ENCODE measurements at places on chromosomes 5 and 9.

- DNase-seq, result no peak
Measured at GRCh38 chr5:80172067-80172695, 83.7 kb downstream of the SERINC5 start.

DNA sequence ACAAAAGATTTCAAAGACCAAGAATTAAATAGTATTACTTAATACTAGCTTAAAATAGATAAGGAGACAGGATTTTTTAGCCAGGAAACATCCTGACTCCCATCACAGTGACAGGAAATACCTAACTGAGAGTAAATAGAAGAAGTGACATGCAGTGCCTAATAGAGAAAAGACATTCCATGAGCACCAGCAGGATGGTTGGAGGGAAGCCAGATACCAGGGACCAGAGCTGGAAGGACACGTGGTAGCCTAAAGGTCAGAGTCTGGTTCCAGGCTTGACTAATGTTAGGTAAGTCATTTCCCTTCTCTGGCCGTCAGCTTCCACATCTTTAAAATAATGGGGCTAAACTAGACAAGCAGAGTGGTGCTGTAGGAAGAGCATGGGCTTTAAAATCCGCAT, 41.6 kb downstream of the CDK5RAP2 start:
- DNase-seq, result no peak

- no peak for DNase-seq
Measured at GRCh38 chr9:84754881-84755280, 85.4 kb downstream of the NTRK2 start.

GRCh38 chr5:50476549-50476948, 35.5 kb upstream of the EMB start:
- no peak for DNase-seq

DNA sequence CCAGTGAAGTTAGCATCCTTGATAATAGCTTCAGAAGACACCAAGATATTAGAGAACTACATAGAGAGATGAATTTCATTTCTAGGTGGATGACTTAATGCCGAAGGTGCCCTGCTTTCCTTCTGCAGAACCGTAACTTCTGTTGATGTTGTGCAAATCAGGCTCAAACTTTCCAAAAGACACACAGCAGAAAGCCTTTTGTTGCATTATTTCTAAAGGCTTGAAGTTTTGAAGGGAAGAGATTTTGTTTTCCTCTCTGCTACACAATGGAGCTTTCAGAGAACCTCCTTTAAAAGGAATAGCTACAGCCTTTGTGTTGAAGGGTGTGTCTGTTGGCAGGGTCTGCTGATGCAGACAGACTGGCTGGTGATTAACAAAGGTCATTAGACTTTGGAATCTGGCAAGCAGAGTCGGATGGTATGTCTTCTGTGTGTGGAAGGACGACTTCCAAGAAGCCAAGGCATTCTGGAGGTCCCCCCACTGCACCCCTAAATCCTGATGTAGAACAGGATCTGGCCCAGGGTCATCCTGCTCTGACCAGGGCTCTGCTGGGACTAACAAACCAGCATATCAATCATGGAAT, 57.8 kb downstream of the ZNF462 start:
- peak; percentile 42 for DNase-seq

GRCh38 chr5:142918959-142919635, 148.9 kb downstream of the ARHGAP26 start:
- DNase-seq, result no peak

- no peak for DNase-seq
Measured at GRCh38 chr5:51416149-51416548, 32.9 kb downstream of the ISL1 start.

- DNase-seq, result no peak
Measured at GRCh38 chr5:136235321-136235720, 42.4 kb upstream of the SMIM32 start.

GRCh38 chr9:18467696-18468095, 6.3 kb upstream of the ADAMTSL1 start:
- DNase-seq, result no peak

DNA sequence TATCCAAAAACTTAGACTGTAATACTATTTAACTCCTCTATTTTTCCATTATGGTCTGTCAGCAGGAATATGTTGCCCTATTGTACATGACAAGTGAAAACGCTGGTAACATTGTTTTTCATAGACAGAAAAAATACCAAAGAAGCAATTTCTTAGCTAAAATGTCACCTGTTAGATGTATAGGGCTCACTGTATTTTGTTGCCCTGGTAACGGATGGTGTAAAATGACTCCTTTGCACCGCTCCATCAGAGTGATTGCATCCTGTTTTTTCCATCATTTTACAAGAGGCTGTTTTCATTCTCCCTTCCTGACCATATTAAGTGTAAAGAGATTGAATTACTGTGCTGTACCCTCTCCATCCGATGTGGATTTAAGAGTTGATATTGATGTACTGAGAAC, 460.1 kb upstream of the TLE4 start:
- no peak for DNase-seq

DNA sequence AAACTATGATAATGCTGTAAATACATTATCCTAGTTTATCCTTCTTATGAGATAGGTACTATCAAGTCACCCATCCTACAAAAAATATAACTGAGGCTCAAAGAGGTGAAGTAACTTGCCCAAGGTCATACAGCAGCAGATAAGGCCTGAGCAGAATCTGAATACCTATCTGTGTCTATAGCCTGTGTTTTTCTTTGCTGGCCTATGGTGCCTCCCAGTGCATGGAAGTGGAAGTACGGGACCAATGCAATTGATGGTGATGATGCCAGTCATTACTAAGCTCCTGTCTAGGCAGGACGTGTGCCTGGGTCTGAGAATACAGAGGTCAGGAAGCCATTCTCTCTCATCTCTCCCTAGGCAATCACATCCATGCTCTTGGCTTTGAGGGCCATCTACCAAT, 67.8 kb downstream of the FAT2 start:
- DNase-seq, result peak; percentile 41

DNA sequence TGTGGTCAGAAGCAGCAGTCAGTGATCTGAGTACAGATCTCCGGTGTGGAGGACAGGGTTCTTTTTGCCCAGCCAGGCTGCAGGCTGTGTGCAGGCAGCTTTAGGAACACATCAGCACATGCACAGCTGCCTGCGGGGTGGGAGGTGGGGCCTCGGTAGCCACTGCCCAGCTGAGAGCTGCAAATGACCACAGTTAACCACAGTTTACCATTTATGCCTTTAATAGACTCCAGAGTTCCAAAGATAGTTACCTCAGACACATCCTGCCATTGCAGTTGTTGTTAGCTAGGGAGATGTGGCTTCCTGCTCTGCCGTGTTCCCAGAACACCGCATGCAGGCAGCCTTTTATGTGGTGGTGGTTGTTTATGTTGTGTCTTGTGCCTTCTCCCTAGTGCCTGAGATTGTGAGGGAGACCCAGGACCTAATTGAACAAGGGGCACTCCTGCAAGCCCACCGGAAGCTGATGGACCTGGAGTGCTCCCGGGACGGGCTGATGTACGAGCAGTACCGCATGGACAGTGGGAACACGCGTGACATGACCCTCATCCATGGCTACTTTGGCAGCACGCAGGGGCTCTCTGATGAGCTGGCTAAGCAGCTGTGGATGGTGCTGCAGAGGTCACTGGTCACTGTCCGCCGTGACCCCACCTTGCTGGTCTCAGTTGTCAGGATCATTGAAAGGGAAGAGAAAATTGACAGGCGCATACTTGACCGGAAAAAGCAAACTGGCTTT, 10.2 kb downstream of the EXOC3 start:
- no peak for DNase-seq

GRCh38 chr5:75348241-75348640, 11.2 kb downstream of the HMGCR start:
- no peak for DNase-seq

- DNase-seq, result no peak
Measured at GRCh38 chr9:76525196-76525595, 66.2 kb downstream of the GCNT1 start.

DNA sequence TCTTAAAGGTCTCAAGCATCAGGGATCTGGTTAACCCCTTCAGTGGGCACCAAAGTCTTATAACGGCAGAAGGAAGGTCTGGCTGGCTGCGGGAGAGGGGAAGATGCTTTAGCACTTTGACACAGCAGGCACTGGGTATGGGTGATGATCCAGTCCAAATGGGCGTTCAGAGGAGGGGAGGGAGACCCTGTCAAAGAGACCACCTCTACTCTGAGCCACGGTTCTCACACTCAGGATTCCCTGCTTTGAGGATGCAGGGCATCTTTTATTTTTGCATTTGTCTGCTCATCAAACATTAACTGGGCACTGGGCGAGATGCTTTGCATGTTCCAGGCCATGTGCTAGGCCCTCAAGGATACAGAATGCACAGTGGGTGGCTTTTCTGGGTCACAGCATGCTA, 204.0 kb downstream of the DAB2IP start:
- DNase-seq, result no peak

DNA sequence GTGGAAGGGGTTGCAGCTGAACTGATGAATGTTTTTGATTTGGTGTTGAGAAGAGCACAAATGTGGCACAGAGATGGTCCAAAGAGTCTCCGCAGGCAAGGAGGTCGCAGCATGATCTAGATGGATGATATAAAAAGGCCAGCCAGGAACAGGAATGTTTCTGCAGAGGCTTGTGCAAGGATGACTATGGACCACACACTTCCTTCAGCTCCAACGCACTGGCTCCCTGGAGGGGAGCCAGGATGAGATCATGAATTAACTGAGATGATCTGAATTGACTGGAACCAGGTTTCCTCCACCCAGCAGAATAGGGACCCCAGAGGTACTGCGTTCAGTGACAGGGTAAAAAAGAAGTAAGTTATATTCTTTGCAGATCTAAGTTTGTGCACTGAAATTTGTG, 89.0 kb downstream of the ARSB start:
- DNase-seq, result peak; percentile 74

GRCh38 chr5:16456103-16456832, 9.3 kb downstream of the ZNF622 start:
- DNase-seq, result peak; percentile 74
